Naive thymus-derived CD4-positive, alpha-beta T cell (primary cell): ENCODE measurements at places on chromosomes 5 and 9.

GRCh38 chr5:74334062-74334761, 306.3 kb downstream of the ENC1 start:
- no peak for DNase-seq

- DNase-seq: no peak
Observed at GRCh38 chr5:152271420-152271819, 133.7 kb downstream of the NMUR2 start.

- DNase-seq: no peak
Observed at GRCh38 chr9:110291921-110292557, 35.7 kb upstream of the TXN start.

DNA sequence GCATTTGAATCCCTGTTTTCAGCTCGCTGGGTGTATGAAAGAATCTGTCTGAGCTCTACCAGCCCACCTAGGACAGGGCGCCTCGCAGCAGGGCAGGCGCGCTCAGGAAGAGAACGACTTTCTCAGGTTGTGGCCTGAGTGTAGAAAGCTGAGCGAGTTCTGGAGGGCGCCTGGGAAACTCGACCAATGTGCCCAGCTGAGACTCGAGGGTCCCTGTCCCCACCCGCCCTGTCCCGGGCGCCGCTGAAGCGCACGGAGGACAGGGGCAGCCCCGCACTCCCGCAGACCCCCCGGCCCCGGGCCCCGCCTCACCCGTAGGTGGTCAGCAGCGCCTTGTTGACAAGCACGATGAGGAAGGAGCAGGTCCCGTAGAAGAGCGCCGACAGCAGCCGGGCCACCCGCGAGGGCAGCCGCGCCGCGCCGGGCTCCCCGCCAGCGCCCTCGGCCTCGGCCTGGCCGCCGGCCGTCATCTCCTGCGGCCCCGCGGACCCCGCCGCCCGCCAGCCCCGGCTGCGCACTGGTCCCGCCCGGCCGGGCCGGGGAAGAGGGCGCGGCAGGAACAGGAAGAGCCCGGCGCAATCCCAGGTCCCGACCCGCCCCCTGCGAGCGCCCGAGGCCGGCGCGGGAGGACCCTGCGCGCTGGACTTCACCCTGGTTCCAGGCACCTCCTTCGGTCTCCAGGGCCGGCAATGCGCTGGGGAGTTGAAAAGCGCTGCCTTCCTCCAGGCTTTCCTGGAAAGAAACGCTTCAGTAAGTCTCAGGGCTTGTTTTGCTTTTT, at the start of gene SLC35D2:
Gene SLC35D2, minus strand, starts transcription at position 547 of the 778 bp plus-strand sequence. Its CDS starts 77 bp downstream, at position 470.
- DNase-seq: peak; percentile 32

DNA sequence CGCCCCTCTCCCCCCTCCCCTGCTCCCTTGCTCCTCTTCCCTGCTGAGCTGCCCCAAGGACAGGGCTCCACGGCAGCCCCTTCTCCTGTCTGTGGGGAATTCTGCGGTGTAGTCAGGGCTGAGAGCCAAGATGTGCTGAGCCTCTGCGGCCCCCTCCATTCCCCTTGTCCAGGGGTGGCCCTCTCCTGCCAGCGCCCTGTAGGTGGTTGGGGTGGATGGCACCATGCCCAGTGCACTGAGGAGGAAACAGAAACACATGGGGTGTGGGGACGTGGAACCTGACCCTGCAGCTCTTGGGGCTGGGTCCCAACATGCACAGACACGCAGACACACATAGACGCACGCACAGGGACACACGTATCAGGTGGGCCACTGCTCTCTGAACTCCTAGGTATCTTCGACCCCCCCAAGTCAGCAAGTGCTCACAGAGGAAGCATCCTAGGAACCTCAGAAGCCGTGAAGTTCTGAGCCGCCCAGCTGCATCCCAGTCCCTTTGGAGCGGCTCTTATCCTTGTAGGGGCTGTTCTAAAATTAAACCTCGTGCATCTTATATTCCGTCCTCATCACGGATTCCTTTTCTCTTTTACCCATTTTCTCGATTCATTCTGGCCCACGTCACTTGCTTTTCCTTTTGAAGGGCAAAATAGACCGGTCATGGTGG, 64.8 kb downstream of the HMCN2 start:
- no peak for DNase-seq

- no peak for DNase-seq
Observed at GRCh38 chr9:2889023-2889422, 45.1 kb upstream of the PUM3 start.

DNA sequence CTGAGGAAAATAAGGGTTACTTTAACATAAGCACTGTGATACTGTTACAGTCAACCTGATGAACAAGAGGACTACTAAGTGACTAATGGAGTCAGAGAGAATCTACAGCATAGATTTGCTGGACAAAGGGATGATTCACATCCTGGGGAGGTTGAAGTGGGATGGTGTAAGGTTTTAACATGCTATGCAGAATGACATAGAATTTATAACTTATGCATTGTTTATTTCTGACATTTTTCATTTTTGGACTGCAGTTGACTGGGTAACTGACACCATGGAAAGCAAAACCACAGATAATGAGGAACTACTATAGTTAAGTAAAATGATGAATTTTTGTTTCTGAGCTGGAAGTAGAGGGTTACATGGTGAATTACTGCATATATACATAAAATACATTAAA, 389.2 kb downstream of the MAT2B start:
- no peak for DNase-seq

GRCh38 chr5:65907135-65907534, 19.2 kb upstream of the ERBIN start:
- DNase-seq: no peak

GRCh38 chr9:33103501-33104281, 27.2 kb upstream of the SMU1 start:
- no peak for DNase-seq

- DNase-seq: no peak
Observed at GRCh38 chr9:74942801-74943200, 9.9 kb downstream of the C9orf40 start.

GRCh38 chr5:53965459-53965858, 344.9 kb downstream of the ARL15 start:
- no peak for DNase-seq

DNA sequence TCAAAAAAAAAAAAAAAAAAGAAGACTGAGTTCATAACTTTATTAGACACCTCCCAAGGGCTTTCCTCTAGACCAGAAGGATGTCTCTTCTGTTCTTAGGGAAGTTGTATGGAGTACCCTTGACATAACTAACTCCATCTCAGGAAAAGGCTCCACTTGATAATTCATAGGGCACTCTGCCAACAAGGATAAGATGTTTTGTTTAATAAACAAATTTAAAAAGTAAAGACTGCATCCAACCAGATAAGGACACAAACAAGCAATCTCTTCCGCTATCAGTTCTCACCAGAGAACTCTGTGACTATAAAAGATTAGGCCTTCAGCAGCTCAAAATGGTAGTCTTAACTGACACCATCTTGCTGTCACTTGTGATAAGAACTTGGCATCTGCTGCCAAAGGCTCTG, 65.8 kb downstream of the SFXN1 start:
- no peak for DNase-seq

DNA sequence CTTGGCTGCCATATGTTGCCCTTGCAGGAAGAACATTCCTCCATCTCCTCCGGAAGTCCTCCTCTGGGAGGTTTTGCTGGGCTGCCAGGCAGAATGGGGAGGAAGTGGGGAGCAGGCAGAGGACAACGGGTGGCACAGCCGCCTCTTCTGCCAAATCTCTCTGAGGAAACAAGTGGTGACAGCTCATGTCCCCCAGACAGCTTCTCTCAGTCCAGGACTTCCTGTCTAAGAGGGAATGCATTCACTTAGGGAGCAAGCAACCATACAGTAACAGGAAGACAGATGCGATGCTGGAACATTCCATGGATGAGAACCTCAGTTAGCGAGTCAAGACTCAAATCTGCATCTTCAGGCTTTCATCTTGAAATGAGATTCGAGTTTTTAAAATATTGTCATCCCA, 701.0 kb downstream of the SEMA5A start:
- no peak for DNase-seq

DNA sequence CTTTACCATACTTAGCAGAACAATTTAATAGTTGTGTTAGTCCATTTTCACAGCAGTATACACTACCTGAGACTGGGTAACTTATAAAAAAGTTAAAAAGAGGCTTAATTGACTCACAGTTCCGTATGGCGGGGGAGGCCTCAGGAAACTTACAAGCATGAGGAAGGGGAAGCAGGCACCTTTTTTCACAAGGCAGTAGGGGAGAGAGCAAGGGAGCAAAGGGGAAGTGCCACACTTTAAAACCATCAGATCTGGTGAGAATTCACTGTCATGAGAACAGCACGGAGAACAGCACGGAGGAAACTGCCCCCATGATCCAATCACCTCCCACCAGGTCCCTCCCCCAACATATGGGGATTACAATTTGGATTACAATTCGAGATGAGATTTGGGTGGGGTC, 269.9 kb downstream of the MTRR start:
- no peak for DNase-seq

GRCh38 chr9:81479573-81479972, 209.8 kb downstream of the TLE1 start:
- DNase-seq: no peak

DNA sequence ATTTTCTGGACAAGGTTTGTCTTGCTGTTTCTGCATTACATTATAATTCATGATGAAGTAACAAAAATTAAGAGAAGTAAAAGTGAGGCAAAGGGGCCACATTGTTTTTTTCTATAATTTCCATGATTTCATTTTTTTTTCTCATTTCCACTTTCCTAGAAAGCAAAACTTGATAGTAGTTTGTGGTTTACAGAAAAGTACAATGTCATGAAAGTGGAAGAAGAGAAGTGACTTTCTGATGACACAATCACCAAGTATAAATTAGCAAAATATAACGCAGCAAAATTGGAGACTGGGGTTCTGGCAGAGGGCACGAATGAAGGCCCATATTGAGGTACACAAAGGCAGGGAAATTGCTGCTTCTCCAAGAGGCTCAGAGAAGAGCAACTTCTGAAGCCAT, 5.0 kb upstream of the IFNA14 start:
- no peak for DNase-seq

DNA sequence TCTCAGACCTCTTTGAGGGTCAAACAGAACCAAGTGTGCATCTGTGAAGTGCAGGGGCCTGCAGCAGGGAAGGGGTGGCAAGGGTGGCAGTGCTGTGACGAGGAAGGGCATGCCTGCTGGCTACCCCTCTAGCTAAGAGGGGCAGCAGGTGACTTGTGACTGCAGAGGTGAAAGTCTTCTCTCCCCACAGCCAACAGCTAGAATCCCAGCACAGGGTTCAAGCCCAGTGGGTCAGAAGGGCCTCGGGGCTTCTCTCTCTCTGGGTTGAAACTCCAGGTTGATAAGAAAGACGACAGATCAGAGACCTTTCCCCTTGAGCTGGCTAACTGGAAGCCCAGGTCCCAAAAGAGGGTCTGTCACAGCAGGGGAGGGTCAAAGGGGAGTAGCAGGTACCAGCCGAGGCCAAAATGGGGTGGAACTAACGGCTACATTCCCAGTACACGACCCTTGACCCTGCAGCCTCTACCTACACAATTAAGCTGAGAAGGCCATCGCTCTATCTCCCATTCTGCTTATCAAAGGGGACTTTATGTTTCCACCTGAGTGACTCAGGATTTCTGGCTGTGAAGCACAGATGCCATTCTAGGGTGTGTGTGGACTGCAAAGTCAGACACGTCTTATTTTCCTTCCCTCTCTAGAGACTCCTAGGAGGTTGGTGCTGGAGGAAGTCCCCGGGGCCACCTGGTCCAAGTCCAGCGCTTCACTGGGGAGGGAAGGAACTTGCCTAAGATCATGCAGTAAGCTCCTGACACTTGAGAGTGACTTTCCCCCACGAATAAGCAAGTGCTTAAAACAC, 14.6 kb downstream of the ANKS6 start:
- no peak for DNase-seq

DNA sequence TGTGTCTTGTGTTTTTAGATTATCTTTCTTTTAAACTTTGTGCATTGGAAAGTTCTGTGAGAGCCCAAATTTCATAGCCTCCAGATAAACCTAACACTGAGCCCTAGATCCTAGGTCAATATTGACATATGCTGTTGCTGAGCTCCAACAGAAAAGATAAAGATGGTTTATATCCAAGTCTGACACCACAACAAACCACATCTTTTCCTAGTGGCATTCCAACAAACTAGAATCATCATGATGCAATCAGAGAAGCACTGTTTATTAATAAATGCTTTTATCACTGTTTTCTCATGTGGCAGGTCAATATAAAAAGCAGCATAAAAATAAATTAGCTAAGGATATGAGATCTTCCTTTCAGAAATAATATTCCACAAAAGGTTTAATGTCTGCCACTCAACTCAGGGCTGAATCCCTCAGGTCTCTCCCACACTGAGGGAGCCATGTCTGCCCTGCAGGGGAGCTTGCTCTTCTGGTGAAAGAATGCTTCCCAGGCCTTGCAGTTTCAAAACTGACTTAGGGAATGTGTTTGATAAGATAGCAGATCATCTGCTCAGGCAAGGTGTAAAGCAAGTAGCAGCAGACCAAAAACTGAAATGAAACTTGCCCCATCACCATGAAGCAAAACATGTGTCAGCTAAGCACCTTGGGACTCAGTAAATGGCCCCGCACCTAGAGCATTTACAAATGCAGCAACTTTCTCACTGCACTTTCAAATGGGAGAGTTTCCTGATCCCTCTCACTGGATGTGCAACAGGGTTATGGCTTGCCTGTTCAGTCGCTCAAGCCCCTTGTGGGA, 493.0 kb downstream of the AGTPBP1 start:
- no peak for DNase-seq

- no peak for DNase-seq
Observed at GRCh38 chr5:173056783-173057061, 570 bp downstream of the CREBRF start.

DNA sequence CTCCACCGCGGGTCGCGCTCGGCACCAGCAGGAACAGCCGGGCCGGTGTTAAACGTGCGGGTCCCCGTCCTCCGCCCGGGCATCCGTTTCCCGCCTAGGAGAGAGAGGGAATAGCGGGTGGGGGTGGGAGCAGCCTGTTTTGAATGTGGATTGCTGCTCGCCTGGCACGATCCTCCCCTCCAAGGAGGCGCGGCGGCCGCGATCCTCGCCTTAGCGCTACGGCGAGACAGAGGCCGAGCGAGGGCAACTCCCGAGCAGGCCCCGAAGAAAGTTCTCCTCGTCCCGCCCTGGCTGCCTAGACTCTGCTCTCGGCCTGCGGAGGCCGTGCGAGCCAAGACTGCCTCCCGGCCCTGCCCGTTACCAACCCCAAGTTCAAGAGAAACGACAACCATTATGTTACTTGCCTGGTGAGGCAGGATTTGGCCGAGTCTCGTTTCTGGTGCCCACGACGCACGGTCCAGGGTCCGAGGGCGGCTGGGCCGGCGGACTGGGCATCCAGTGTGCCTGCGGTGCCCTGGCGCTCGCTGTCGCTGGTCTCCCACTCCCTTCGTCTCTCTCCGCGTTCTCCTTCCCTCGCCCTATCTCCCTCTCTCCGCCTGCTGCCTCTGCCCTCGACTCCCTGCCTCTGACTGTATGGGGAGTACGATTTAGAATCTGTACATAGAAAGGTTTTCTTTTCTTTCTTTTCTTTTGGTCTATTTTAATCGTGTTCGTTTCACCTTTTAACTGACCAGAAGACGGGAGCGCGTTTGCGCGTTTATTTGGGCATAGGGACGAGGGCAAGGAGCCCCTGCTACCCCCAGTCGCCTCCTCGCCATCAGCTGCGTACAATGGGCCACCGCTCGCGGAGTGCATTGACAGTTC, 724 bp downstream of the NR2F1-AS1 start:
- DNase-seq: no peak

GRCh38 chr9:110135846-110136245, 72.1 kb downstream of the C9orf152 start:
- no peak for DNase-seq
